ENCODE measurements at places on chromosomes 2 and 18.

GRCh38 chr2:131145040-131145439, 39.9 kb downstream of the PLEKHB2 start:
- DNase-seq = no peak

GRCh38 chr2:185202945-185203528, 535.6 kb upstream of the FSIP2 start:
- DNase-seq = no peak

DNA sequence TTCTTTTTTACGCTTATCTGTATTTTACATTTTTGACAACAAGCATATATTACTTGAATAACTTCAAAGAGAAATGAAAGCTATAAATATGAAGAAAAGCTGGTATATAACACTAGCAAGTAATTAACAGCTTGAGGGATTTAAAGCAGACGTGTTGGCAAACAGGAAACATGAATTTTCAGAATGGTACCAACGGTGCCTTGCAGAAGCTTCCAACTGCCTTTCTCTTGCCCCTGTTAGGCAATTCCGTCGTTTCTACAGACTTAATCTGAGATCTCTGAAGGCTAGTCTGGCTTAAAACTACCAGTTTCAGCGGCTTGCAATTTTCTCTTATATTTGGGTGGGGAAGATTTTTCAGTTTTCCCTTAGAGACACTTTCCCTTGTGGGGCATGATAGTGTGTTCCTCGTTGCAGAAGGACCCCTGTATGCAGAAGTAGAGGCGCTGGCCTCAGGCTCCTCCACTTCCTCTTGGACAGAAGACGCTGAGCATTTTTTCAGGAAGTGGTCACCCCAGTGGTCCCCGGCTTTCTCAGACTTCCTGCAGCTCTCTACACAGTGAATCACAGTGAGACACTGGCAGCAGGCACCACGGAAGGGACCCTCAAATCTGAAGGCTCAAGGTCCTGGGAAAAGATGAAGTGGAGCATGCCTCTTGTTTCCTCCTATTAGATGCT, 56.2 kb upstream of the SLC16A14 start:
- no peak for DNase-seq

DNA sequence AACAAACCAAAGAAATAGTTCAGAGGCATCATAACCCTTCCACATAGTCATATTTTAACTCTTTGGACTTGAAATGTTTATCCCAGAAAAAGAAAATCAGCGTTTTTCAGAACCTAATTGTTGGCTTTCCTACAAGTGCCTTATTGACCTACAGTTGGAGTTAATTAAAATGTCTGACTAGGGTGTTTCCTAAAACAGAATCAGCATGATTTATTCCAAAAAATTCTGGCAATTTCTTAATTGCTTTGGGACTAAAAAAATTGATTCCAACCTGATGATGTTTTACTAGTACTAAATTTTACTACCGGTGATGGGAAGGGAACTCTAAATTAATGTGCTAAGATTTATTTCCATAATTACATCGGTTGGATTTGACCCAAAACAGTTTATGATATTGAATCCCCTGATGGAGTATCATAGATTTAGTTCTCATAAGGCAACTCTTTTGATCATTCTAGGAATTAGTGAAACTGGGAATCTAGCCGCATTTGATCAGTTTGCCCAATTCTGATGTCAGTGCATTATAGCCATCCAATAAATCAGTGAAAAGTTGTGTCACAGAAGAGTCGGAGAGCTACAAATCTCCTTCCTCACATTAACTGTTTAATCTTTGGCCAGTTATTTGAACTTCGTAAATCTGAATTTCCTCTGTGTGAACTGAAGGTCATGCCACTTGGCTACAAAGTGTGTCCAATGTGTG, 134.3 kb upstream of the DSEL start:
- no peak for DNase-seq

GRCh38 chr2:176702131-176702530, 432.9 kb downstream of the MTX2 start:
- DNase-seq = no peak

DNA sequence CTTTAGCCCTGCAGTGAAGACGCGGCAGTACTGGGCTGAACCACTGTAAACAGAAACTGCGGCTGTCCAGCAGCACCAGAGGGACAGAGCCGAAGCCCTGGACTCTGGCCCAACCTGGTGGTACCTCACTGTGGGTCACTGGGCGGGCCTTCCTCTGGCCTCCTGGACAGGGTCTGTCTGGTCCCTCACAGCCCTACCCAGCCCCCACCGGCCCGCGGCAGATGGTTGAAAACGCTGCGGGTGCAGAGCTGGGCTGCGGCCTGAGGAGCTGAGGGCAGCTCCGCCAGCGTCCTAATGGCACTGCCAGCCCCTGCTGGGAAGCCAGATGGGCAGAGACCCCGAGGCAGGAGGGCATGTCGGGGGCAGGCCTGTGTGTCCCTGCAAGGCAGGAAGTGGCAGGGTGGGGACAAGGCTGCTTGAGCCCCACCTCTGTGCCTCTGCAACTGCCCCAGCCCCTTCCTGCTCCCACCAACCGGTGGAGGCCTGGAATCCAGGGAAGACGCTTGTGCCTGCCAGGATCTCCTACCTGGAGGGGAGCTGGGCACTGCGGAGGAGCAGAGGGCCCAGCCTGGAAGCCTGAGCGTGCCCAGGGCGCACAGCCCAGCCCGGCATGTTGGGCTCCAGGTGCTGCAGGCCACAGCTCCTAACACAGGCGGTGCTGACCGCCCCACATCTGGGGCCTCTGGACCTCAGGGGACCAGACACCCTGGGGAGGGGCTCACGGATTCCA, 36.3 kb downstream of the HS6ST1 start:
- no peak for DNase-seq

DNA sequence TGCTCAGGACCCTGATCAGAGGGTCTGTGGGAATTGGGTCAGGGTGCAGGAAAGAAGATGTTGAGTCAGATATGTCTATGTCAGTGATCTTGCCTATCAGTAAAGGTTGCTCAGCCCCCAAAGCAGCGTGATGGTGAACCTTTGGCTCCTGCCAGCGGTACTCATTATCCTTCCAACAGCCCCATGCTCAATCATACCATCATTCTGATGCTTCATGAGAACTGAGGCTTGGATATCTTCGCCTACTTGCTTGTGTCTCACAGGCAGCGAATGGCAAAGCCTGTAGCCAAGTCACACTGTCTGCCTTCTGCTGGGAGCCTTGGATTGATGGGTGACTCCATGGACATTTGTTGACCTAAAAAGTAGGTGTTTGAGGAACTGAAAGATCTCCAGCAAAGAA, 19.0 kb upstream of the TMEM214 start:
- DNase-seq = no peak

DNA sequence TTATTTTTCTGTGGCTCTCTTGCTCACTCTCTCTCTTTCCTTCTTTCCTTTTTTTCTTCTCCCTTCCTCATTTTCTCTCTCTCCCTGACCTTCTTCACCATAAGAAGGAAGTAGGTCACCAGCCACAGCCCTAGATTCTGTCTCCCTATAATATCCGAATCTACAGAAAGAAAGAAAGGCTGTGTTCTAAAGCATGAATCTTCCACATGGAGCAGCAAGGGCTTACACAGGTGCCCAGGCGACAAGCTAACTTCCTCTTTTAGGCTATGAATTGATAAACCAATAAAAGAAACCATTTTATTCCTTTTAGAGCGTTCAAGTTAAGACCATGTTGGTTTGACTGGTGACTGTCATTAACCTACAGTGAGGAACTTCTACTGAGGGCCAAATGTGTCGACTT, 49.3 kb downstream of the CACNB4 start:
- DNase-seq = no peak

- no peak for DNase-seq
These were observed at the start of gene FAM110C for GRCh38 chr2:46471-47345. TSS of gene FAM110C (minus strand) at chr2:46505. CDS start at chr2:46385, 120 bp downstream.

DNA sequence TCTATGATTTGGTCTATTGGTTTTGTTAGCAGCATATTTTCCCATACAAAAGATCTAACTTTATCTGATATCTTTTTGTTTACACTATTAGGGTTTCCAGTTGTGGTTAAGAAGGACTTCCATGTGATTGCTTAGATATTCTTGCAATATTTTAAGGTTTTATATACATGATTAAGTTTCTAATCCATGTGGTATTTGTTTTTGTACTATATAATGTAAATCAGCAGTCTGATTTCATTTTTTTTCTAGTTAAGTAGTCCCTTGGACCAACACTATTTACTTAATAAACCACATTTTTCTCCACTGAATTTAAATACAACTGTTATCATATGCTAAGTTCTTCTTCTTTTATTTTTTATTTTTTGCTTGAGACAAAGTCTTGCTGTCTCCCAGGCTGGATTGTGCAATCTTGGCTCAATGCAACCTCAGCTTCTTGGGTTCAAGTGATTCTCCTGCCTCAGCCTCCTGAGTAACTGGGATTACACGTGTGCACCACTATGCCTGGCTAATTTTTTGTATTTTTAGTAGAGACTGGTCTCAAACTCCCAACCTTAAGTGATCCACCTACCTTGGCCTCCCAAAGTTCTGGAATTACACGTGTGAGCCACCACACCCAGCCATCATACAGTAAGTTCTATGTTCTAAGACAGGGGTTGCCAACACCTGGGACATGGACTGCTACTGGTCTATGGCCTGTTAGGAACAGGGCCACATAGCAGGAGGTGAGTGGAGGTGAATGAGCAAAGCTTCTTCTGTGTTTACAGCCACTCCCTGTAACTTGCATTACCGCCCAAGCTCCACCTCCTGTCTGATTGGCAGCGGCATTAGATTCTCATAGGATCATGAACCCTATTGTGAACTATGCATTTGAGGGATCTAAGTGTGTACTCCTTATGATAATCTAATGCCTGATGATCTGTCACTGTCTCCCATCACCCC, 58.5 kb upstream of the RAB27B start:
- no peak for DNase-seq

DNA sequence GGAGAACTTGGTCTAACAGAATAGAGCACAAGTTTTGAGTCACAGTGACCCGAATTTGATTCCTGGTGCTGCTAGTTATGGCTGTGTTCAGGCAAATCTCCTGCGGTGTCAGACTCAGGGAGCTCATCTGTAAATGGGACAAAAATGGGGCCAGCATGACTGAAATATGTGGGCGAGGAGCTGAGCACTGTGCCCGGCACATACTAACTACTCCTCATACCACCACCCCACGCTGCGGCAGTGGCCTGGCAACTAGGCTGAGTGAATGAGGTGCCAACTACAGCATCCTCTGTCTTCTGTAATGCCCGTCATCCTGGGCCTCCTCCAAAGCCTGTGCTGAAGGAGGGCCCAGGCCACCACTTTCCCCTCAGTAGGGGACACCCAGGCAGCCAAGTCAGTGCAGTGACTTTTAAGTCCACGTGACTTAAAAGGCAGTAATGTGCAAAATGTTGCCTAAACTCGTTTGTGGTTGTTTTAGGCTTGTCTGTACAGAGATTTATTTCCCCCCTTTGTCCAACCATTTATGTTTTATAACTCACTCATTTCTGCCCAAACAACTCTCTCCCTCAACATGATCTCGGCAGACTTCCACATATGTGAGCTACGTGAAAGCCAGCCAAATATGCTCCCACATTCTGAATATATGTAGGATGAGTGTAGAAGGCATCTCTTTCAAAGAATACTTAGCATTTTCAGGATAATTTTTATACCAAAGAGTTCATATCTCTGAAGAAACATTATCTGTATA, 773.7 kb downstream of the TSN start:
- no peak for DNase-seq

GRCh38 chr2:165825041-165825440, 31.0 kb upstream of the GALNT3 start:
- peak; percentile 92 for DNase-seq

GRCh38 chr2:231032575-231033140, 4.7 kb upstream of the C2orf72 start:
- DNase-seq = no peak

DNA sequence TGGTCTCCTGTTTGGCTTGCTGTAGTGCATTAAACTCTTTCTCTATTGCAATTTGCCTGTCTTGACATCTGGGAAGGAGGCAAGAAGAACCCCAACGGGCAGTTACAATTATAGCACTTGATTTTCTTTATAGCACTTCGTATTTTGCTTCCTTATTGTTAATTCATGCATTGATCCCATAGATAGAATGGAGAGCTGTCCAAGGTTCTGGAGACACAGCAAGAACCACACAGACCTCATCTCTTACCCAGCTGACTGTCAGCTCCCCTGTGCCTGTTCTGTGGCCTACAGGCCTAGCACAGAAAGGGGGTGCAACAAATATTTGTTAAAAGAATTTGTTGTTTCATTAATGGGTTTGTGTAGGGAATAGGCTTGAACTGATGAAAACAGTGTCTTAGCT, 194.3 kb downstream of the GALNT1 start:
- no peak for DNase-seq

DNA sequence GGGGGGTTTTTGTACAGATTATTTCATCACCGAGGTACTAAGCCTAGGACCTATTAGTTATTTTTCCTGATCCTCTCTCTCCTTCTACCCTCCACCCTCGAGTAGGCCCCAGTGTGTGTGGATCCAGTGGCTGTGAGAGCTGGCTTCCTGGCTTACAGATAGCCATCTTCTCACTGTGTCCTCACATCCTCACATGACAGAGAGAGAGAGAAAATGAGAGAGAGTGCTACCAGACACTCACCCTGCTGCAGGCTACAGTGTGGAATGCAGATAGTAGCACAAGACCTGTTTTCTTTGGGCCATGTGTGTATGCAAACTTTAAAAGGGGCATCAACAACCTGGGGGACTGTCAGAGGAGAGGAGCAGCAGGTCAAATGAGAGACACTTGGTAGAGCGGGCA, 9.5 kb downstream of the KCNK3 start:
- DNase-seq = no peak

GRCh38 chr2:234339501-234339900, 157.4 kb downstream of the ARL4C start:
- DNase-seq = no peak

- no peak for DNase-seq
These were observed 34.8 kb downstream of the GAREM1 start for GRCh38 chr18:32435631-32436500.

- DNase-seq = no peak
These were observed 163.9 kb upstream of the ID2 start for GRCh38 chr2:8517850-8518498.

DNA sequence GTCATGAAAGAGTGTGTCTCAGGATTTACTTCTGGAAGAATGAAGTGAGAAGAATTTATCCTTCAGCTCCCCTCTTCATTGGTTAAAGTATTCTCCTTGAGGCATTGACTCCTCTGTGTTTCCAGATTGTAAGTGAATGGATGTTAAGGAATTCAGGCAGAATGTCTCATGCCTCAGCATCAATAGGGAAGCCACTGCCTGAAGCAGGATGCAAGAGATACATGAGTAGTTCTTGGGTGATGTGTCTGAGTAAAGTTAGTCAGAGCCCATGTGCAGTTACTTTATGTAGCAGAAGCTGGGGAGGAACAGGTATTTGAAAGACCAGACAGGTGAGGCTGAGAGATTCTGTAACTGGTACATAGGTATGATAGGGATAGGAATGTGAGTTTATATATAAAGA, 34.0 kb upstream of the TMEFF2 start:
- no peak for DNase-seq

GRCh38 chr18:41719808-41720207, 235.2 kb upstream of the PIK3C3 start:
- DNase-seq = no peak

- DNase-seq = no peak
These were observed 29.2 kb downstream of the SLC66A2 start for GRCh38 chr18:79921984-79922965.

GRCh38 chr2:143550500-143550899, 421.3 kb downstream of the ARHGAP15 start:
- no peak for DNase-seq

- peak; percentile 3 for DNase-seq
These were observed 286.6 kb downstream of the DPP10 start for GRCh38 chr2:114729026-114729425.
